ENCODE measurements at places on chromosomes 4 and X.

DNA sequence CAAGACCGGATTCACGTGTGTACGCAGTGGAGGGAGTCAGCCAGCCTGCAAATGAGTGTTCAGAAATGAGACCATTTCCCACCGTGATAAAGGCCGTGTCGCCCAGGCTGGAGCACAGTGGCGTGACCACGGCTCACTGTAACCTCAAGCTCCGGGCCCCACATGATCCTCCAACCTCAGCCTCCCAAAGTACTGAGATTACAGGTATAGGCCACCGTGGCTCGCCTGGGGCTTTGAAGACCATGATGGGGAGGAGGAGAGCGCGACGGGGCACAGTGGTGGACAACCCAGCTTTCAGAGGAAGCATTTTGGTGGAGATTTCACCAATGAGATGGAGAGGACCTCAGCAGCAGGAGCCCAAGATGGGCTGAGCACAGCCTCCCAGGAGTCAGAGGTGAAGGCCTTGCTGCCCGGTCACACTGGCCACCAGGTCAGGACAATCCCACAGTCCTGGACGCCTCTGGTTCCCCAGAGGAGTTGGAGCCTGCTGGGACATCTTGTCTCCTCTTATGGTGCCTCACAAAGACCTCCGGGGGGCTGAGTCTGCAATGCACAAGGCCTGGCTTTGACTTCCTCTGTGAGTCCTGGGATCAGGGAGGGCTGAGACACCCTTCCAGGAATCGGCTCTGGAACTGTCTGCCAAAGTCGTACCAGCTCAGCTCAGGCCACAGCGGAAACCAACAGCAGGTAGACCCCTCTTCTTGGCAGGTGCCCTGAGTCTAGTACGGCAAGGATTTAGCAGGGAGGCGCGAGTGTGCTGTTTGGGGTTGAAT, 22.4 kb upstream of the MXD4 start:
- H3K27ac ChIP-seq, result no peak overlapping the region
- no peaks in the 10 kb centered on the region for H3K27me3 ChIP-seq
- H3K4me3 ChIP-seq, result no peak overlapping the region
- DNase-seq, result no peak
- H3K4me1 ChIP-seq, result peaks cover 20% of the 10 kb centered on the region

- no peaks in the 10 kb centered on the region for H3K36me3 ChIP-seq
- H3K4me3 ChIP-seq, result no peak overlapping the region
- no peak for DNase-seq
- no peaks in the 10 kb centered on the region for H3K4me1 ChIP-seq
Observed at GRCh38 chr4:178633263-178633662, 1191.0 kb upstream of the AGA start.

DNA sequence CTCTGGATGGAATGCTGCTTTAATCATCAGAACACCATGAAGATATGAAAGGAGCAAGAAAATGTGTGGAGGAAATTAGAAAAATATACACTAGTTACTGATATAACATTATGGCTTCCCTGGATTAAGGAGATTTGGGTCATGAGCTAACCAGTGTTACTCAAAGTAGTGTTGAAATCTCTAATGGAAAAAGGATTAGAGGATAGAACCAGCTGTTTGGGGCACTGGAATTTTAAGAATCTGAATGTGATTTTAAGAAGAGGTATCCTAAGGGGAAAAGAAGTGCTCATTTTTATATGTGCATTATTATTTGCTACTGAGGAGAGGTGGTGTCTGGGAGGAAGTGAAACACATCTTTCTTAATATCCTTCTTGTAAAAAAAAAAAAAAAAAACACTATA, 164.1 kb upstream of the PPARGC1A start:
- no peak overlapping the region for H3K4me3 ChIP-seq
- no peak for DNase-seq
- no peaks in the 10 kb centered on the region for H3K27me3 ChIP-seq

GRCh38 chrX:20227116-20227515, 39.6 kb downstream of the RPS6KA3 start:
- no peak overlapping the region for H3K4me3 ChIP-seq
- H3K4me1 ChIP-seq, result no peaks in the 10 kb centered on the region
- no peak overlapping the region for H3K27ac ChIP-seq
- H3K27me3 ChIP-seq, result no peaks in the 10 kb centered on the region
- no peak for DNase-seq

- H3K27ac ChIP-seq, result no peak overlapping the region
- no peak overlapping the region for H3K4me3 ChIP-seq
- no peaks in the 10 kb centered on the region for H3K36me3 ChIP-seq
Observed at GRCh38 chr4:156837625-156838345, 133.8 kb downstream of the PDGFC start.

GRCh38 chr4:42816189-42816879, 76.2 kb upstream of the GRXCR1 start:
- no peak overlapping the region for H3K4me3 ChIP-seq
- no peak for DNase-seq
- no peaks in the 10 kb centered on the region for H3K4me1 ChIP-seq
- no peaks in the 10 kb centered on the region for H3K27me3 ChIP-seq

- H3K4me3 ChIP-seq, result no peak overlapping the region
- DNase-seq, result no peak
- no peaks in the 10 kb centered on the region for H3K36me3 ChIP-seq
- H3K4me1 ChIP-seq, result no peaks in the 10 kb centered on the region
Observed at GRCh38 chr4:163590103-163590502, 95.6 kb downstream of the TMA16 start.

- no peaks in the 10 kb centered on the region for H3K27me3 ChIP-seq
- no peaks in the 10 kb centered on the region for H3K36me3 ChIP-seq
- DNase-seq, result no peak
- no peak overlapping the region for H3K27ac ChIP-seq
- no peak overlapping the region for H3K4me3 ChIP-seq
Observed at GRCh38 chr4:113745711-113746110, 15.8 kb downstream of the CAMK2D start.

Measured in MM.1S (cell line).